T-helper 22 cell (primary cell): ENCODE measurements at places on chromosomes 5 and 9.

DNA sequence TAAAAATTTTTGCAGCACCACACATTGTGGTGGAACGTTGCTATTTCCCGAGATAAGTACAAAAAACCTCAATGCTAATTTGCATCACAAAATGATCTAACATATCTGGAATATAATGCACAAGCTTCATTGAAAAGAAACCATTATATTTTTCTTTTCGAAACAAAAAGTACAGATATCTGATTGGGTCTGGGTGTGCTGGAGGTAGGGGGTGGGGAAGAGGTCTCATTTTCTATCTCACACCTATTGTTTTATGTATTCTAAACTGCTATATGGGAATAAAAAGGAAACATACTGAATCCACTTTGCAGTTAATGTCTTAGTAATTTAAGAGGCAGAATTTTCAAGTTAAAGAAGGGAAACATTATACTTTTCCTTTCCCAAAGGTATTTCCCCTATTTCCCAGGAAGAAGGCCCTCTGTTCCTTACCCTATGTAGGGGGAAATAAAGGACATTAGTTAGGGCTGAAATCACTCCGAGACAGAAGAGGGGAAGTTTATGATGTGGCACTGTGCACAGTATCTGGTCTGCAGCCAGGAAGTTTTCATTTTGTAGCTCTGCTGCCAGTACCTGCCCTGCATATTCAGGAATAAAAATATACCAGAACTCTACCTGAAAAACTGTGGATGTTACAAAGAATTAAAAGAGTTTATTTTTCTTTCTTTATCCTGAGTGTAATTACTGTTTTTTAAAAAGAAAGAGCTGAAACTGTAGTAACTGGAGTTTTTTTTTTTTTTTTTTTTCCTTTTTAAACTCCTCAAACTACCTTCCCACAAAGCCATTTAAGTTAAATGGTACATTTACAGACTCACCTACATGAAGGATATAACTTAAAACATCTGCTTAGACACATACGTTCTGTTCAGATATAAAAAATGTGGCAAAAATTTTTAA, 7.4 kb downstream of the MEF2C start:
- no peak for DNase-seq

DNA sequence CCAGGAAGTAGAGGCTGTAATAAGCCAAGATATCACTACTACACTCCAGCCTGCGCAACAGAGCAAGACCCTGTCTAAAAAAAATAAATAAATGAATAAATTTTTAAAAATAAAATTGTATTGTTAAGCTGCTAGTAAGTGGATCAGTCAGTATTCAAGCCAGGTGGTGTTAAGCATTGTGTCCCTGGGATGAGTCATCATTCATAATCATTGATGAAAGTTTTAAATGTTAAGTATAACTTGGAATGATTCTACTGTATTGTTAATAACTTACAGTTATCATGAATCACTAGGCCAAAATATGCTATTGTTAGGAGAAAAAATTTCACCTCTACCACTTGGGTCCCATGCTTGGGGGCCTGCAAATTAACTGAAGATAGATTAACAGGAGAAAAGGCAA, 38.2 kb downstream of the MED10 start:
- DNase-seq: no peak

DNA sequence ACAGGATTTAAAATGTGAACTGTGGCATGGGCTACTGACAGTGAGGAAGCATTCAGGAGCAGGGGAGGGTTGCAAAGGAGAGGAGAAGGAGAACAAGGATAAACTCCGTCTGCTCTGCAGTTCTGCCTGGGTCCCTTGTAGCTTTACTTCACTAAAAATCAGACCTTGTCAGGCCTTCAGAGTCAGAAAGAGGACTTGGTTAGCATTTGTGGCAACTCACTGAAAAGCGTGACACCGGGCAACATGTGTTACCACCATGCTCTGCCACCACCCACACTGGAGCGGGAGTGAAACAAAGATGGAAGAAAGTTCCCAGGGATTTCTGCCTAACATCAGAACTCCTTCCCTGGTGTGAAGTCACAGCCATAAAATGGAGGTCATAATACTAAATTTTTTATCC, 19.3 kb downstream of the FYB1 start:
- no peak for DNase-seq

DNA sequence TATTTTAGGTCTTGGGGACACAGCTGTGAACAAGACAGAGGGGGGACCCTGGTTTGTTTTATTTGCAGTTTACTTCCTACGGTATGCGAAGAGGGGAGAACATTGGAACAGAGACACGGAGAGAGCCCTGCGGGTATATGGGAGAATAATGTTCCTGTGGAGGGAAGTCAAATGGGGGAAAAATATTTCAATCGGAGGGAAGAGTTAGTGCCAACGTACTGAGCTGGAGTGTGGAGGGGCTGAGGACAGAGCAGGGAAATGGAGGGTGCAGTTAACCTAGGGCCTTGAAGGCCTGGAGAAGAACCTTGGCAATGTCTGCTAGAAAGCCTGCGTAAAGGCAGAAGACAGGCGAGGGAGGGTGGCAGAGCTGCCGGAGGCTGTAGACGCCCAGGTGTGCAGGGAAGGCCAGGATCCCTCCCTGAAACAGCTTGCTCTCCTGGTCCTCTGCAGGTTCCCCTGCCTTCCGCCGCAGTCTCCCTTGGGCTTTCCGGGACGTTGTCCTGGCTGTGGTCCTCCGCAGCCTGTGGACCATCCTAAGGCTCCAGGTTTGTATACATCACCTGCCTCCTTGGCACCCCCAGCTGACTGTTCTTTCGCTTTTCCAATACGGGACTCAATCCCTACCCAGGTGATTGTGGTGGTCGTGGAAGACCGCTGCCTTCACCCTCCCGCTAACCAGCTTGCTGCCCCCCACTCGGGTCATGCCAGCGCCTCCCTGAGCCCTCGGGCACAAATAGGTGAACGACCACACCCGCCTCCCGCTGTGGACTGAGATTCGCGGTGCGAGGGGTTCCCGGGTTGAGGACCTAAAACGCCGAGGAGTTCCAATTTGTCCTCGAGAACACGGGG, 1.9 kb upstream of the RACK1 start:
- no peak for DNase-seq

DNA sequence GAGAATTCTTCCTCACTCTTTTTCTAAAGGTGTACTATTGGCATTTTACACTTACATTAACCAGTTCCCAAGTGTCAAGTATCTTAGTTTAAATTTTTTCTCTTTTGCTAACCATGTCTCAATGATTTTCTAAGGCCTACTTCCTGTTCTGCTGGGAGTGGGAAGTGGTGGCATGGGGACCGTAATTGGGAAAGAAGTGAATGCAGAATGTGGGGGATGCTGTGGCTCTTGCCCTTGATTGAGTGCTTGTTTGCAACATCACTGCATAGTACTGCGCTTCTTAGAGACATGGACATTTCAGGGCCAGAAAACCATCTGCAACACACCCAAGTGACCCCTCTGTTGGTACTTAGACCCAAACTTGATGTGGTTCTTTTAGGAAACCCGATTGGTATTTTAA, 32.8 kb downstream of the MRRF start:
- no peak for DNase-seq

DNA sequence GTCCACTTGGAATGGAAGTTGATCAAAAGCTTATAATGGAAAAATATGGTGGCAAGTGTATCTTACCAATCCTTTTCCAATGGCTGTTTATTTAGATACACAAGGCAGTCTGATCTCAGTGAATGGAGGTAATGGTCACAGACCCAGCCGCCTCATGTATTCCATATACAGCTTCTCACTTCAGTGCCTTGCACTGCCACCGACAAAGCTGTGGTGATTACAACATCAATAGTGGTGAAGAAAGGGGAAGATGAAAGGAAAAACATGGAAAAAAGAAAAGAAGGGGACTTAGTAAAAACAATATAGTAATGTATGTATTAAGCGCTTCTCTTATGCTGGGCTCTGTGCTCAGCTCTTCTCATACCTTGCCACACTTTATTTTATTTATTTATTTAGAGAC, 297.3 kb upstream of the RASA1 start:
- no peak for DNase-seq

DNA sequence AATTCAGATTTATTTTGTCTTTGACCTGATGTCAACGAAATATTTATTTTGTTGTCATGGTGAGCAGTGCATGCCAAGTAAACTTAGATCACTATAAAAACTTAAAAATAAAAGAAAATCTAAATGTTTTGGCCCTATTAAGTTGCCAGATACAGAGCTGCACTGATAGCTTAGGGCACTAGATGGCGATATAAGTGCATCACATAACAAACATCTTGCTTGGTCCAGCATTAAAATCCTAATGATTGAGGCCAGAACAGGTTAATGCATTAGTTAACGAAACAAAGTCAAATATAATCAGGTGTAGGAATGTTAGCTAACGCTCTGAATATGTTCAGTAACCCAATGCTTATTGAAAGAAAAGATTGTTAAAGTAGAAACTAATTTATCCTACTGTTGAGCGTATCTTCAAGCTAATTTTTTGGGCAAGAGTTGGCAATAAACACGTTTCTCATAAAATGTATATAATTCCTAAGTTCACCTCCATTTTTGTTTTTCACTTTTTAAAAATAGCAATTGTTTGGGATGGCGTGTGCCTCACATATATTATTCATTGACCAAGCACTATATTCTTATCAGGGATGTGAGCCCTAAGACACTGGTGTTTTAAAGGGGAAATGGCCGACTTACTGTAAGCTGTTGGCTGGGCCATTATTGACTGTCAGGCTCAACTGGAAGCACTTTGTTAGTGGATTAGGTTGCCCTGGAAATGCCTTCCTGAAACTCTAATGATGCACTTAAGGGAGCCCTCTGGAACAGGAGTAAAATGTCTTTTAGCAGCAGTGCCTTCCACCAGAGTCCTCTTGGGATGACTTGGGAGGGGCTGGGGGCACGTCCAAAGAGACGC, 33.3 kb downstream of the KCTD16 start:
- no peak for DNase-seq

DNA sequence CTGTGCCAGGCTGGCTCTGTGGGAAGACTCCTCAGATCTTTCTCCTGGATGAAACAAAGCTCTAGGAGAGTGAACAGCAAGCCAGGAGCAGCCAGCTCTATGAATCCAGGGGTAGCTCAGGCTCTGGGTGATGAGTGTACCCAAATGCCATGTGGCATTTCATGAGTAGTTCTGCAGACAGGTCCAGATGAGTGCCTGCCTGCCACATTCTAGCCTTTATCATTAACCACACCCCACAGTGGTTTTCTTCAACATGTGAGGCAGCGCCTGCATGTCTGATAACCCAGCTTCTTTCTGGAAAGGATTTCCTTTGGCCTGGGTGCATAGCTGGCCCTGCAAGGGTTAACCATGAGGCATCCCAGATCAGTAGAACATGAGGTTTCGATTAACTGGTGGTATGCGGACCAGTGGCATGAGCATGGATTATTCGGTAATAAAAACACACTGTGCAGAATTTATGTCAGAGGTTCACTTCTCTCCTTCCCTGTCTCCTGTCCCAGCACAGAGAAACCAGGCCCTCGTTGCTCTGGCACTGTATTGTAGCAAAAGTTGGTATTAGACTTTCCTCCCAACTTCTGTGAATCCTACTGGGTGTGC, 381.9 kb upstream of the ZNF462 start:
- DNase-seq: no peak

DNA sequence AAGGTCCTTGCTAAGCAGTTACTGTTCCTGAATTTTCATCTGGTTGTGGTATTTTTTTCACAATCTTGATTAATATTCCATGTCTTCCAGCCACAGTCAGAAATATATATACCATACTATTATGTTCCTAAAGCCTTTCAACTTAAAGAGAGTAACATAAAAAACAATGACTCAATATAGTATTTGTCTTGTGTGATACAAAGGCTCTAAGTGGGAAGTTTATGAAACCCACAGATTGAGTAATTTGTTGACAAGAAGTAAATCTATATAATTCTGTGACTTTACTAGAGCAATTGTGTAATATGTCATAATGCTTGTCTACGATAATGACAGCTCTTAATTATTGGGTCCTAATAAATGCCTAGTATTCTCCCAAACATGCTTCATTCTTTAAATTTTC, 509.4 kb downstream of the ISL1 start:
- no peak for DNase-seq

GRCh38 chr5:113427871-113428574, 6.8 kb downstream of the TSSK1B start:
- DNase-seq: no peak

- DNase-seq: no peak
These were observed 1609.2 kb upstream of the ACO1 start for GRCh38 chr9:30775236-30775635.

- no peak for DNase-seq
These were observed 129.1 kb downstream of the EBF1 start for GRCh38 chr5:158970569-158971014.
